ENCODE measurements at places on chromosomes 6 and 20. TPM values are rescaled to one million over a fixed set of nuclear protein-coding genes. Genes with fewer than 3 reads are reported as not detected.

DNA sequence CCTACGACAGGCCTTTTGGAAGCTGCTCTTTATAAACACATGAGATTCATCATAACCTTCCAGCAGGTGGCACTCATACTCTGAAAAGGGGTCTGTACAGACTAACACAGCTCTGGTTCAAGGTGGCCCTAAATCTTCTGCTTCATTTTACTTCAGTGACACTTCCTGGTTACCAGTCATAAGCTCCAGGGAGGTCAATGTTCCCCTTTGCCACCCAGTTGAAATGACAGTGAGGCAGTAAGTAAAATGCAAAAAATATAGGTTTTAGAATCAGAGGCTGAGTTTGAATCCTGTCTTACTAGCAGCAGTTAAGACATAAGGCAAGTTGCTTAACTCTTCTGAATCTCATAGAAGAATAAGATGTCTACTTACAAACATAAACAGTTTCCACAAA is 132.8 kb downstream of the CDK19 start:
- DNase-seq: peak; percentile 36

GRCh38 chr6:40584741-40585140 is 2.4 kb downstream of the LRFN2 start:
- no peak for DNase-seq

DNA sequence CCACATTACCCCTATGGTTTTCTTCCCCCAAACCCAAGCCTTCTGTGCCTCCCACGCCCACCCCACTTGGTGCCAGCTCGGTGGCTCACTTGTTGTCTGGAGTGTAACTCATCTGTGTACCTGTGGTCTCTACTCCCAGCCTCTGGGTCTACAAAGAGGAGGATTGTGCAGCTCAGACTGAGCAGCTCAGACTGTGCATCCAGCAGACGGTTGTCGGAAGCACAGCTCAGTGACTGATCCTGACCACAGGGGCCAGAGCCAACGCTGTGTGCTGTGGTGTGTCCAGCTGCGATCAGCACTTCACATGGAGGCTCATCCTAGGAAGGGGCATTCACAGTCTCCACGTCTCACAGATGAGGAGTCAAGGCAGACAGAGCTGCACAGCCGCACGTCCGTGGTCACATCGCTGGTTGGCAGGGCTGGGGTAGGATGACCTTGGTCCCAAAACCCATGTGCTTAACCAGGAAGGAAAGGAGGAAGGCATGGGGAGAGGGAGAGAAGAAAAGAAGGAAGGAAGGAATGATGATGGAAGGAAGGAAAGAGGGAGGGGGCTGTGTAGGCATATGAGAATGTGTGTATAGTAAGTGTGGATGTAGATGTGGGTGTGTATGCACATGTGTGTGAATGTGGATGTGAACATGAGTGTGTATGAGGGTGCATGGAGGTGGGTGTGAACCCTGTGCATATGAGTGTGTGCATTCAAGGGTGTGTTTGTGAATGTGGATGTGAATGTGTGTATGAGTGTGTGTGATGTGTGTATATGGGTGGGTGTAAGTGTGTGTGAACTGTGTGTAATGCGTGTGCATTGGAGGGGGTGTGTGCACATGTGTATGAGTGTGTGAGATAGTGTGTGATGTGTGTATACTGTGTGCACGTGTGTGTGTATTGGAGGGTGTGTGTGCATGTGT is 28.2 kb upstream of the STX16 start:
- DNase-seq: no peak

DNA sequence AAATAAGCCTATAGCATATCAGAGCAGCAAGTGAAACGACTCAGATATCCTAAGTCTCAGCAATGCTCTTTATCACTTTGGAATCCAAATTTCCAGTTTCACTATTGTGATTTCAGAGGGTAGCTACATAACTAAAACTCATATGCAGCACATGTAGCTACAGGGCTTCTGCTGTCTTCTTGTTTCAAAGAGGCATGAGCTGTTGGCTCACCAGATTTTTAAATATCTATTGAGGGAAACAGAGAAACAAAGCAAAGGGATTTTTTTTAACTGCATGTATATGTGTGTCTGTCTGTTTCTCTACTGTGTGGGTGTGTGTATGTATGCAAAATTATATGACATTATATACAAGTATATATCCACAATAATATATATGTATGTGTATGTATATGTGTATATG is 258.4 kb downstream of the HDGFL1 start:
- no peak for DNase-seq

ELOVL2 gene
- total RNA-seq: 1.0 TPM

SNAI1 gene
- total RNA-seq: 9.4 TPM

GRCh38 chr6:25169553-25169952 is 109.6 kb upstream of the CARMIL1 start:
- no peak for DNase-seq

- no peak for DNase-seq
Observed at GRCh38 chr6:169070506-169071176, 183.0 kb downstream of the THBS2 start.

DNA sequence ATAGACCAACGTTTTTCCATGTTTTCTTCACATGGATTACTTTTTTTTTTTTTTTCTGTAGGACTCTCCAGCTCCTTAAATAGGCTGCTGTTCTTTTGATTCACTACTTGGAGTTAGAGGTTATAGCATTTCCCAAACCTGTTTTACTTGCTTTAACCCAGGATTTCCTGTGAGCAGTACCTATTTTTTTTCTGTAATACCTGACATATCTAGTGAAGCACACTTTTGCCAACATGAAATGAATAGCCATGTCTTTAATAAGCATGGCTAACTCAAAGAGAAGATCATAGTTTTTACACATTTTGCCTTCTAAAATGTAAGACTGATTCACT is 137.0 kb downstream of the FOXA2 start:
- DNase-seq: no peak

GRCh38 chr6:170284126-170284773 is 6.6 kb downstream of the DLL1 start:
- no peak for DNase-seq

GRCh38 chr6:101001607-101002006 is 120.5 kb upstream of the ASCC3 start:
- no peak for DNase-seq

- DNase-seq: no peak
Observed at GRCh38 chr6:168082860-168083513, 4.0 kb upstream of the FRMD1 start.

- DNase-seq: no peak
Observed at GRCh38 chr20:62702895-62703852, 5.5 kb upstream of the NTSR1 start.

PRDM13 gene
- total RNA-seq: 0.14 TPM

GRCh38 chr6:24146871-24147270 is 20.9 kb downstream of the NRSN1 start:
- DNase-seq: no peak

DNA sequence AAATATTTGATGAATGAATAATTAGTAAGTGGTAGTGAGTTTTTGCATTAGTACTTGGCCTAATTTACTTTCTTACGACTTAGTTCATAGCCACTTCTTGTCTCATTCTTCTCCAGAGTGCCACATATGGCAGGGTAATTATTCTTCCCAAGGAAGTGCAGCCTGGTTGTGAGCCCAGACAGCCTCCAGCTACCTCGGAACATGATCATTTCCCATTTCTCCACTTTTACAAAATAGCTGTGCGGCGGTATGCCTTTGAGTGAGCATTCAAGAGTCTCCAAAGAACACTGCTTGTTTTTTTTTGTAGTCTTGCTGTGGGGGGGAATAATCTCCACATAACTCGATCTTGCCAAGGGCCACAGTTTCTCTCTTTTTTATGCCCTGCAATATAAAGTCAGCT is 765.0 kb downstream of the HDGFL1 start:
- no peak for DNase-seq

GRCh38 chr6:57143690-57144089 is 28.4 kb upstream of the BAG2 start:
- DNase-seq: no peak

ZNF391 gene
- total RNA-seq: 3.1 TPM

GRCh38 chr6:7732228-7732627 is 6.3 kb downstream of the BMP6 start:
- no peak for DNase-seq

DNA sequence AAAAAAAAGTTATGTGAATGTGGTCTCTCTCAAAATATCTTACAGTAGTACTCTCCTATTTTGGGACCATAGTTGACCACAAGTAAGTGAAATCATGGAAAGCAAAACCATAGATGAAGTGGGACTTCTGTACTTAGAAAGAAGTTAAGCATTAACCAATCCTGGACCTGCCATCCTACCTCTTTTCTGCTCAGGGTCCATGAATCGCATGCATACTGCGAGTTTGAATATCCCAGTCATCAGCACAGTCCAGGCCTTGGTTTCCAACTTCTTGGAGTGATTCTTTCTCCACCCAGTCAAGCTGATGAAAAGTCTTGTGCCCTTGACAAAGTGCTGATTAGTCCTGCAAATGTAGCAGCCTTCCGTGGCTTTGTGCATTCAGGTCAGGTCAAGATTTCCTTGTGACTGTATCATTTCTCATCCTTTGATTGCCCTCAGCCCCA is 46.0 kb downstream of the RNF217 start:
- no peak for DNase-seq

- DNase-seq: no peak
Observed at GRCh38 chr20:52056203-52057062, 135.1 kb downstream of the ZFP64 start.

SLC13A3 gene
- 6.9 TPM for total RNA-seq

BFSP1 gene
- total RNA-seq: 3.1 TPM

- DNase-seq: peak; percentile 60
Observed at GRCh38 chr6:15399641-15400470, 154.0 kb downstream of the JARID2 start.

GRCh38 chr6:125951323-125951722 is 5.2 kb upstream of the HINT3 start:
- no peak for DNase-seq

RSPO3 gene
- not detected for total RNA-seq

GRCh38 chr6:66429210-66429609 is 722.2 kb upstream of the EYS start:
- DNase-seq: no peak

RSPH9 gene
- total RNA-seq: not detected
